ENCODE measurements at places on chromosomes 5 and 9.

GRCh38 chr5:145858959-145859358 is 13.9 kb downstream of the GRXCR2 start:
- no peak for DNase-seq

DNA sequence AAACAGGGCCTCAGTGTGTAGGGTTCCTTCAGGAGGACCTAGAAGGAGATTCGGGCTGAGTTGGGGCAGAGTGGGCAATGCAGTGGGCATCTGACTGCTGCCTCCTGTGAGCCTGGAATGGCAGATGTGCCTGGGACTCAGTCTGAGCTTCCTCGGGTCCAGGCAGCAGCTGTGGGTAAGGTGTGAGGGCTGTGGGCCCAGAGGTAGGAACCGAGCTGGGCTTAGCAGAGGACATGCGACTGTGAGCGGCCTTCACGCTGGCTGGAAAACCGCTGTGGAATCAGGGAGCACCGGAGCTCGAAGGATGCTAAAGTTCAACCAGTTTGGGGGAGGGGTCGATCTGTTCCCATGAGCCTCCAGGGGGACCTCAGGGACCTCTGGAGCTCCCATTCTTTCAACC is 137.0 kb downstream of the PAX5 start:
- DNase-seq = no peak

DNA sequence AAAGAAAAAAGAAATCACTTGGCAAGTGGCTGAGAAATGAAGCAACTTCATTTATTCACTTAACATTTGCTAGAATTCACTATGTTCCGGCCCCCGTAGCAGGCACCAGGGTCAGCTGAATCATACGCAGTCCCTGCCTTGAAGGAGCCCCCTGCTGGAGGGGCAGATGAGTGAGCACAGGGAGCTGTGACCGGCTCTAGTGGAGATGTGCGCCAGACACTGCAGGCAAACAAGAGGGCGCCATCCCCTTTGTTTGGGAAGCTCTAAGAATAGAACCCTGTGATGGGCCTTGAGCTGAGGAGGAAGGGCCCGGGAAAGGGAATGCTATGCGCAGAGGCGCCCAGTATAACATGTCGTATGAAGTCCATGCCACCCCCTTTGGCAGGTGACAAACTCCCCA is 20.2 kb upstream of the RPL26L1 start:
- no peak for DNase-seq

- DNase-seq = no peak
Measured at GRCh38 chr5:40682154-40683017, 2.7 kb downstream of the PTGER4 start.

DNA sequence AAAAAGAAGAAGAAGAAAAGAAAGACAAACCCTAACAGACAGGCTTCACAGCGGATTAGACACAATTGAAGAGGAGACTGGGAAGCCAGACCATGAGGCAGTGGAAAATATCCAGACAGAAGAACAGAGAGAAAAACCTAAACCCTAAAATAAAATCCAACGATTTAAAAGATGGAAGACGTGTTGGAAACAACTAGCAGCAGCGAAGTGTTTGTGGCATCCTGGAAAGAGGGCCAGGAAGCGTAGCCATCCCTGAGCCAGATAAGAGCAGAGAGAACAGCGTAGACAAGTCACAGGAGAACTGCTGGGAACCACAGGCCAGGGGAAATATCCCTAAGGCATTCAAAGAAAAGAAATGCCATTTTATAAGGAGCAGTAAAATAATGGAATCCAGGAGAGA is 39.7 kb upstream of the NKD2 start:
- DNase-seq = no peak

DNA sequence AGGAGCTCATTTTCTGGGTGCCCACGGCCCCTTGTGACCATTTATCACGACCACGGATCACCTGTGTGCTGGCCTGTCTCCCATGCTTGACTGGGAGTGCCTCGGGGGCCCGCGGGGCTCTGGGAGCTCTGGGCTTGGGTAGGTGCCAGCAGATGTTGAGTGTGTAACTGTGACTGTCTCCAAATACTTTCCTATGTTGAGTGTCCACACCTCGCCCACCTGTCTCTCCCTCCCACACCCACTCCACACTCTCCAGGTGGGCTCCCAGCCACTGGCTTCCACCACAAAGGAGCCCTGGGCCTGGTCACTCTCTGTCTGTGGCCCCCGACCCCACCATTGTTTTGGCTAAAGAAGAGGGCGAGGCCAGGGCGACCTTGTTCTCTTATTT is 196.4 kb downstream of the CDK5RAP2 start:
- DNase-seq = no peak

DNA sequence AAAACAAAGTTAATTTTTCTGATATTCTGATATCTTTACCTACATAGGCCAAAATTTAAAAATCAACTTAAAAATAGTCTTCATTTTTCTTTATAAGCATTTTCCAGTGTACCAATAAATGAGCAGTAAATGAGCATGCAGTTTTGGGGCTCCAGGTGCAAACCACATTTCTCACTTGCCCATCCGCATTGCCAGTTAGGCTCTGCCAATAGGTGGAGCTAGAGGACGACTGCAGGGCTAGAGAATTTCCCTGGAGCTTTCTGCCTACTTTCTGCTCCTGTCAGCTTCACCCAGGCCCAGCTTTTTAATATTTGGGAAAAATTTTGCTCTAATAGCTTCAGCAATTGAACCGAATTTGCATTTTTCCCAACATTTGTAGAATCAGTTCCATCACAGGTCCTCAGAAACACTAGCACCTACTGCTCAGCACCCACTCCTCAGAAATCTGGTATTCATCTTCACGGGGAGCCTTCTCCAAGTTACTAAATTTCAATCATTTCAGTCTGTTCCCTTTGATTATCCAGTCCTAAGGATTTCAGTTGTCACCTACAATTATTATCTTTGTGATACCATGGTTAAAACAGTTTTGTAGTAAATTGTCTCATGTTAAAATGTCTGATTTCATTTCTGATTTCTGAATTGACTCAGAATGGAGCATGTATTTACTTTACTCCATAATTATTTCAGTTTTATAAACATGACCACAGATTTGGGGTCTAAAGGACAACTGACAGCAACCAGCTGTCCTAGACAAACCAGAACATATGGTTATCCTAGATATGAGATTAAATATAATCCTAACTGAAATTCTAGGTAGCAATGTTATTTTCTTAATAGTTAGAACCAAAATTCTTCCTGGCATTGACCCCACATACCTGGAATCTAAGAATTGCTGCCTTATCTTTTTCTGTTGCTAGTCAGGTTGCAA is 104.6 kb upstream of the FAM174A start:
- no peak for DNase-seq

GRCh38 chr5:98204798-98205197 is 568.7 kb upstream of the RGMB start:
- no peak for DNase-seq

DNA sequence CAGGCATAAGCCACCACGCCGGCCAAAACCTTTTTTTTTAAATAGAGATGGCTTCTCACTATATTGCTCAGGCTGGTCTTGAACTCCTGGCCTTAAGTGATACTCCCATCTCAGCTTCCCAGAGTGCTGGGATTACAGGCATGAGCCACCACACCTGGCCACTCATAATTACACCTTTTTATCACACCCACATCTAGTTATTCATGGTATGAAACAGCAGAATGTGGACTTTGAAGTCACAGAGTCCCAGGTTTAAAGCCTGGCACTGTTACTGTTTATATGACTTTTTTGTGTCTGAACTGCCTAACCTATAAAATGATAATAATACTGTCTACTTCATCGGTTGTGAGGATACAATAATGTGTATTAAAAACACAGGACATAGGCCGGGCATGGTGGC is 23.1 kb downstream of the ZNF346 start:
- DNase-seq = no peak

GRCh38 chr5:32889078-32889477 is 178.0 kb downstream of the NPR3 start:
- no peak for DNase-seq

- no peak for DNase-seq
Measured at GRCh38 chr9:137030006-137030405, 1.9 kb downstream of the FUT7 start.

DNA sequence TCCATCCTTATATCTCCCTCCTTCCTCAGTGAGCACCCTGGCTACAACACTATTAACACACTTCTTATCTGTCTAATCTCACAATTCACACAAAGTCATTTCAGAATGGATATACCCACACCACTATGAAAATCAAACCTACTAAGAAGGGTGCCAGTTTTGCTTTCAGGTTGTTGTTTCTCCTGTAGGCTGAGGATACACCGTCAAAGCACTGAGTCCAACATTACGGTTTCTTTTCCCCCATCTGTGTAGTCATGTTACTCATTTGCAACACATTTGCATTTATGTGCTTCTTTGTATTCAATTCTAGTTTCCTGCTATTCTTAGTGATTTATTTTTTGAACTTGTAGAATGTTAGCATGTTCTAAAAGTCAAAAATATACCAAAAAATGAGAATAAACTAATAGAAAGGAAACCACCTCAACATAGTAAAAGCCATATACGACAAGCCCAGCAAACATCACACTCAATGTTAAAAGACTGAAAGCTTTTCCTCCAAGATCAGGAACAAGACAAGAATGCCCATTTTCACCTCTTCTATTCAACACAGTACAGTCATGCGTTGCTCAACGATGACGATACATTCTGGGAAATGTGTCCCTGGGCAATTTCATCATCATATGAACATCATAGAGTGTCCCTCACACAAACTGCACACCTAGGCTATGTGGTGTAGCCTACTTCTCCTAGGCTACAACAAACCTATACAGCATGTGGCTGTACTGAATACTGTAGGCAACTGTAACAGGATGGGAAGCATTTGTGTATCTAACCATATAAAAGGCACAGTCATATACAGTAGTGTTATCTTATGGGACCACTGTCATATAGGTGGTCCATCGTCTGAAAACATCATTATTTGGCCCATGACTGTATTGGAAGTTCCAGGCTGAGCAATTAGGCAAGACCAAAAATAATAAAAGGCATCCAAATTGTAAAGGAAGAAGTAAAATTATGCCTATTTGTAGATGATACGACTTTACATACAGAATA is 6.3 kb downstream of the ROR2 start:
- DNase-seq = no peak

DNA sequence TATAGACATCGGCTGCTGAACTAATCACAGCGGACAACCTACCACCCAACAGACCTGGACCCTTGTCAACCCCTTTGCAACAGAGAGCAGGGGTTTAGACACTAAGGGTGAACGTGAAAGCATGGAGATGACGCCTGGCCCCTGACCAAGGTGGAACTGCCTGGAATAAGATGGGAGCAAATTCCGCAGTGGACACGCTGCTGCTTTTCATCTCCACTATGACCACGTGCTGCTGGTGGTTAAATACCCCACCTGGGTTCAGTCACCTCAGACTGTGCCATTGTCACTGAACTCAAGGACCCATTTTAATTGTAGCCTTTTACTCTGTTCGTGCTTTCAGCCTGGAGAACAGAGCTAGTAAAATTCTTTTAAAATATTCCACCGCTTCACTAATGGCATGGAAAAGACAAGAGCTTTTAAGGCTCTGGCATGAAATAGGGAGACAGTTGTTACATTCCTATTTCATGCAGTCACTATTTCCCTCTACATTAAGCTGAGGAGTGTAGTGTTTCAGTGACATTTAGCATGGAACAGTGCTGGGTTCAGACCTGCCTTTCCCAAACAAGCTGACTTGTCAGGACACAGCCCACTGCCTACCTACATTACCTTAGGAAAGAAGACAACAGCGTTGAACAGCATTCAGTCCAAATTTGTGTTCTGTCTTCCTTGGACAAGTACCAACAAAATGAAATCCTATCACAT is 96.8 kb downstream of the ANKRD18B start:
- DNase-seq = no peak

GRCh38 chr5:141003031-141003430 is 36.8 kb downstream of the PCDHAC2 start:
- DNase-seq = no peak

- no peak for DNase-seq
Measured at GRCh38 chr5:76450054-76450453, 47.0 kb downstream of the IQGAP2 start.

DNA sequence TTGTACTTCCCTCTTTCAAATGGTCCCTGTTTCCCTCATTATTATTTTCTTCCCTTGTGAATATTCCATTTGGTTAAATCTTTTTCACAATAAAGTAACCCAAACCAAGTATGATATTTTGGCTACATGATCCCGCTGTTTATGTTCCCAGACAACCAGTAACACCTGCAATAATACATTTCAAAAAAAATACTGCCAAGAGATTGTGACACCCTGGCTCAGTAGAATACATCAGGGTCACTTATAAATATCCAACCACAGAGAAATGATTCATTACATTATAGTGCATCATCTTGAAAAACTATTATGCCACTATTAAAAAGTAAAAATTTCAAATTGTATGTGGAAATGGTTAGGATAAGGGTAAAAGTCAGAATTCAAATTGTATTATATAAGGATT is 7.2 kb upstream of the OXCT1 start:
- no peak for DNase-seq

DNA sequence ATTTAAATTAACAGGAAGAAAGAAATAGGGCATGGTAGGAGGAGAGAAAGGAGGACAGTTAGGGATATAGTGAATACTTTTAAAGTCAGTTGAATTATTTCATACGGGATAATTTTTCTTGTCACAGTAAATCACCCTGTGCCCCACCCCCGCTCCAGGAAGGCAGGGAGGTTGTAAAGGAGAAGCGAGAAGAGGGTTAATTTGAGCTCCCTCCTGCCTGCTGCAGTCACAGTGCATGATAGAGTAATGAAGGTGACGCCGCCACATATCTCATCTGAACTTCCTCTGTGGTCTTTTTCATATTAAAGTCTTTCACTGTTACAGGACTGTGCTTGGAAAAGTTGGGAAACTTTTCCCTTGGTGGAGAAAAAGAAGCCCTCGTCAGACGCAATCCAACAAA is 896 bp upstream of the PCSK5 start:
- DNase-seq = no peak

DNA sequence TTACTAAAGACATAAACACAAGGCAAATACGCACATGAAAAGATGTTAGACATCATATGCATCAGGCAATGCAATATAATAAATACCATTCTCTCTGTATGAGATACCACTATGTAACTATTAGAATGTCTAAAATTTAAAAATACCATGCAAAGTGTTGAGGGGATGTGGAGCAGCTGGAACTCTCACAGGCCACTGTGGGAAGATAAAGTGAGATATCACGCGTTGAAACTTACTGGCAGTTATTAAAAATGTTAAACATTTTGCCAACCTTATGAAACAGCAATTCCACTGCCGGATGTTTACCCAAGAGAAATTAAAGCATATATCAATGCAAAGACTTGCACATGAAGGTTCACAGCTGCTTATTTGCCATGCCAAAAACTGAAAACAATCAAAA is 556.7 kb downstream of the LRRC70 start:
- DNase-seq = no peak

- no peak for DNase-seq
Measured at GRCh38 chr5:33691856-33692255, 199.9 kb downstream of the ADAMTS12 start.

- no peak for DNase-seq
Measured at GRCh38 chr5:72452515-72453245, 54.5 kb downstream of the ZNF366 start.

DNA sequence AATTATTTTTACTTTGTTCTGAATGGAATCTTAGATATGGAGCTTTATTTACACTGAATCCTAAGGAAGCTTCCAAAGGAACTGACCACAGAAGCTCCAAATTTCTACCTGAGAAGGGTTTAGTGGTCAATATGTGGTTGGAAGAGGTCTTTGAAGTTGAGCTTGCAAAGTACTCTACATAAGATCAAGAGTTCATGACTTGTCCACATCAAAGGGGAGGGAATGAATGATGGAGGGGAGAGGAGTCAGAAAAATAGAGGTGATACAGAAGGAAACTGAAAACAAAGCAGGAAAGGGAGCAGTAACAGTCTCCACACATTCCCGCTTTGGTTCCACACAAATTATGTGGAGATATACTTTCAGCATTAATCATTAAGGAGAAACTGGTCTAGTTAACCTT is 450.9 kb downstream of the HINT1 start:
- DNase-seq = no peak

- no peak for DNase-seq
Measured at GRCh38 chr9:93132946-93133680, 938 bp downstream of the NINJ1 start.
